ENCODE measurements at places on chromosomes 5 and 9. TPM values are rescaled to one million over a fixed set of nuclear protein-coding genes. Genes with fewer than 3 reads are reported as not detected.
A peak's percentile ranks its signal among the peaks of the same experiment; 100 is the strongest.

DNA sequence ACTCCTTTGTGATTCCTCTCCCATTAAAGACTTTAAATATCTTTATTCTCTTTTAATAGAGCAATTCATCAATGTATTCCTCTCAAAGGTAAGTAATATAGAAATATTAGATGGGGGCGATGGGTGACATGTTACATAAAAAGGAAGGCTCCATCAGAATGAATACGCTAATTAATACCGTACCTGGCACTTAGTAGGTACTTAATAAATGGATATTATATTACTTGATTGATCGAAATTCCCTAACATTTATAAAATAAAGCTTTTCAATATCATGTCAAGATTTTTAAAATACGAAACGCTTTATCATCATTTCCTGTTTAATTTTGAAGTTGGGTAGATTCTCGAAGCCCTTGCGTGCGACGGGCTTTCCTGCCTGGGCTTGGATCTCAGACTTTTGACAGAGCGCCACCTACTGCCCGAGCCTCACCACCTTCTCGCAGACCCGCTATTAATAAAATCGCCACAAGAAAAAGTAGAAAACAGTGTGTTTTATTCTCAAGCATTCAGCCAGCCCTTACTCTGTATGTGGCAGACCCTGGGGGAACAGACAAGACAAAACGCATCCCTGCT, 99.4 kb downstream of the C5orf15 start:
- DNase-seq = peak; percentile 88

GRCh38 chr9:89254773-89255125, 56.2 kb upstream of the CKS2 start:
- DNase-seq = no peak

DNA sequence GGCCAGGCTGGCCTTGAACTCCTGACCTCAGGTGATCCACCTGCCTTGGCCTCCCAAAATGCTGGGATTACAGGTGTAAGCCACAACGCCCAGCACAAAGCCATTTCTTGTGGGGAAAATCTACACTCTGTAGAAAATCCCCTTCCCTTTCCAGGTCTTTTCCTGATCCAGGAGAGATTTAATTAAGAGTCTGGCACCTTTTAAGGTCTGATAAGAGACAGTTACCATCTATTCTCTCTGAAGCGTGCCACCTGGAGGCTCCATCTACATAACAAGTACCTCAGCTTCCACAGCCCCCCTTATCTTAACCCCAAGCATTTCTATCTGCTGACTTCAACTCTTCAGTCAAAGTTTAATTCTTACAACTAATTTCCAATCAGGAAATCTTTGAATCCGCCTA, 71.4 kb upstream of the CDK20 start:
- no peak for DNase-seq

- DNase-seq = no peak
Observed at GRCh38 chr5:113901718-113902117, 388.2 kb downstream of the YTHDC2 start.

DNA sequence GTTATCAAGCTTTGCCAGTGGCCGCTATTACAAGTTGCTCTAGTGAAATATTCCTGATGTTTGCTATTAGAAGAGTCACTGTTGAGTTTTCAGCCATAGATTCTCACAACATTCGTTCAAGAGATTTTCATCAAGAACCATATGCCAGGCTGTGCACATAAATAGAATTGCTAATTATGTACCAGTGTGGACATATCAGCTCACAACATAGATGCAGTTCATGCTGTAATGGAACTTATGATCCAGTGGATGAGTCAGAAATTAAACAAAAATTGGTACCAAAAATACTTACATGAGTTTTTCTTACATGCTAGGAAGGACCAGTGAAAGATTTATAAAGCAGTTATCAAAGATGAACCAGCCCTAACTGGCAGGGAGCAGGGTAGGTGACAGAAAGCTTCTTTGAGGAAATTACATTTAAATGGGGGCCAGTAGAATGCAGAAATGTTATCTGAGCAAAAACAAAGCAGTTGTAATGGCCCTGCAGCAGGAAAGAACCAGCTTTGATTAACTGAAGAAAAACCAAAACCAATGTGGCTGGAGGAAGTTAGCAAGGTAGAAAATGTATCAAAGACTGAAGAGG, 404.2 kb downstream of the DNAH5 start:
- no peak for DNase-seq

GRCh38 chr9:35903049-35903448, 3.0 kb upstream of the HRCT1 start:
- DNase-seq = no peak

Gene TPPP
- 3.4 TPM for total RNA-seq
